NCI-H82 (cell line): ENCODE measurements at places on chromosomes 5 and 9.

DNA sequence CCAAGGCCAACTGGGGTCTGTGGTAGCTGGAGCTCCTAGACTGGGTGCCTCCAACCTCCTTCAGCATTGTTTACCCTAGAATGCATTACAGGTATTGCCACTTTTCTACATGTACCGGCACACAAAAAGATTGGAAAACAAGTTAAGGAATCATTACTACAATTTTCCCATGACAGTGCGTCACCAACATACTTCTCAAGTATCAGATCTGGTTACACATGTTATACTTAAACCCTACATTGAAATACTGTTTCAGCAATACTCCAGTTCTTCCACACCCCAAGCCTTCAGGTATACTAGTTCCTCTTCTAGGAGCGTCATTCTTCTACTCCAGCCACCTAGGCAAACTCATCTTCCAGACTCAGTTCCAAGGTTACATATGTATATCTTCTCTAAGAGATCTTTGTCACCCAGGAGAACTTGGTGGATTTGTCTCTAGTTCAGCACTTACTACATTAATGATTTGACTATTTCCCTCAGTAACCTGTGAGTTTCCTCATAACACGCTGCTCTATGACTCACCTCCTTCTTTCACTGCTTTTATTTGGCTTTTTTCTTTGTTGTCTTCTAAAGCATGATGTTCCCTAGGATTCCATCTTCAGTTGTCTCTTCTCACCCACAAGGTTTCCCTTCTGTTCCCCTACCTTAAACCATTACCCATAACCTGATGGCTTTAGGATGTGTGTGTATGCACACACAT lies 217.0 kb downstream of the AP3B1 start:
- no peak for DNase-seq

DNA sequence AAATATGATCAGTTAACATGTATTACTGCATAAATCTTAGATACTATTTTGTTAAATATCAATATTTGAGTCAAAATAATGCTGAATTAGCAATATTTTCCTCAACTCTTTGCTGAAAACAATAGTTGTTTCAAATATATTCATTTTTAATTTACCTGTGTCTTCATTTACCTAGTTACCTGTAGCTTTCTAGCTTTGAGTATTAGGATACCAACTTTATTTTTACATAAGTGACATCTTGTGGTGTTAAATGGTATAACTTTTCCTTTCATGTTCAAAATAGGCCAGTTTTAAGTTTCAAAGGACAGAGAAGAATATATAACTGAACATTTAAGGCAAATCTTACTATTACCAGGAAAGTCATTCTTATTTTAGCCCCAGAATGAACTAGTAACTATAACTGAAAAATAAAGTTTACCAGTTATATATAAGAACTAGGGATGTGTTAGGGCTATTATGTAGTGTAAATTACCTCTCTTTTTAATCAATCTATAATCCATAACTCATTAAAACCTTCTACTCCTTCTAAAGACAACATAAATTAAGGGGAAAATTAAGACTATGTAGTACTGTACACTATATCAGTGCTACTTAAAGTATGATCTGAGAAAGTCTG lies 25.3 kb downstream of the AP3B1 start:
- no peak for DNase-seq

DNA sequence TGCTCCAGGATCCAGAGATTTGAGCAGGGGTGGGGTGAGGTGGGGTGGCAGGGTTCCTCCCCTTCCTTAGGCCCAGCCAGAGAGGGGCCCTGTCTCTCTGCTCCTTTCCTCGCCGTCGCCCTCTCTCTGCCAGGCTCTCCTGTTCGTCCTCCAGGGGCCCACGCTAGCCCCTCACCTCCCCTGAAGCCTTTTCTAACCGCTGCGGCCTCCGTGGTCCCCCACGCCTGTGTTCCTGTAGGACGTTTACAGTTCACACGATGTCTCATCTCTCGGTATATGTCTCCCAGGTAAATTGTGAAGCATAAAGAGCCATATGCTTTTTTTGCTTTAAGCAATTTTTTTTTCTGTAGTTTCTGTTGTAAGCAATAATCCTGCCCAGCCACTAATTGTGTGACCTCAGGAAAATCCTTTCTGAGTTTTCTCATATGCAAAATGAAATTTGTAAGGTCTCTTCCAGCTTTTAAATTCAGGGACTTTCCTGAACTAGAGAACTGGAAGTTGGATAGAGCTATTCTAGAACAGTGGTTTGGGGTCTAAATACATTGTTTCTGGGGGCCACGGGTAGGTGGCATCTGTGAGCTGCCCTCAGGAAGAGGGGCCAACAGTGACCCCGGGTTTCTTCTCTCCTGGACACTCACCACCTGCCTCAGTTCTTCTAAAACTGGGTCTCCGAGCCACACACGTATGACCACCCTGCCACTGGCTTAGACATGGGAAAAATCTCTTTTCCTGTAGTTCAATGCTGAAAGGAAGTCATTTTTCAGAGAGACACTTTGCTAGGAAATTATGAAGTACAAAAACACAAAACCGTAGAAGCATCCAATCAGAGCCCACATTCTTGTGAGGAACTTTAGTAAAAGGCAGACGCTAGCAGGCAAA lies 50.2 kb upstream of the ZNF366 start:
- DNase-seq, result no peak

DNA sequence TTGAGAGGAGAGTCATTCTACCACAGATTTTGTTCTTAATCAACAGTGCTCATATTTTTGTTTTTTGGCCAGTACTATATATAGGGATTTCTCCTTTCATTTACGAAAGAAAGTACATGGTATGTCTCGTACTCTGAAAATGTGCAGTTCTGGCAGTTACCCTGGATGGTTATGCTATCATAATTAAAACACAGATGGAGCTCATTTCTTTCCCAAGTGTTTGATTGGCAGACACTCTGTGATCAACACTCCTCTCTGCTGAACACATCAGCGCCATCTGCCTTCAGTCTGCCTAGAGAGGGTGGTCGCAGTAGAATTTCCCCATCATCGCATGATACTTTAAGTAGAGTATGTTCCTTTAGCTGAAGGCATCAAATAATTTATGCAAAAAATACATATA lies 64.5 kb downstream of the PAM start:
- DNase-seq, result peak; percentile 34
